ENCODE measurements at places on chromosomes 1 and 21. TPM values are rescaled to one million over a fixed set of nuclear protein-coding genes. Genes with fewer than 3 reads are reported as not detected.

GRCh38 chr1:215958841-215959240 lies 391.7 kb downstream of the KCTD3 start:
- DNase-seq, result no peak

DNA sequence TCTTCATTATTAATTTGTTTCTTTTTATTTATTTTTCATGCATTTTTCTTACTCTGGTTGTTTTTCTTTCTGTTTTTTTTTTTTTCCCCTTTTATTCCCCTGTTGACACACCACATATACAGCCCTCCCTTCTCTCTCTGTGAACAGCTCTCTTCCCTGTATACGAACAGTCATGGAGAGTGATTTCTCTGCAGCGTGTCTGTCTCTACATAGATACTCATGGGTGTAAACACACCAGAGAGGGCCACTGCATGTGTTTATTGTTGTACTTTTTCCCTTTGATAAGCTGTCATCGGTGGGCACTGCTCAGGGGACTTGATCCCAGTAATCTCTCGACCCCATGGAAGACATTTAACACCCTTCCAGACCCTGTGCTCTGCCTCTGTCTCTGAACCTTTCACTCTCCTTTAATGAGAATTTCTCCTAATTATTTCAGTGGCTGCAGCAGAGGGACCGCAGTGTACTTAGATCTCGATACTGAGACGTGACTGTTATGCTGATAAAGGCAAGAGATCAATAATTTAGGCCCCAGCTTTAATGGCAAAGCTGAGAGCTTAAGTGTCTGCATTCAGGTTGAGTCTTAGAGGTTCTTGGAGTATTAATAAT lies 113.1 kb downstream of the PBX1 start:
- DNase-seq, result no peak

FAAH gene
- 24.8 TPM for total RNA-seq

GRCh38 chr21:41921021-41921420 lies 32.8 kb downstream of the C2CD2 start:
- no peak for DNase-seq

TCEANC2 gene
- 5.4 TPM for total RNA-seq

DNA sequence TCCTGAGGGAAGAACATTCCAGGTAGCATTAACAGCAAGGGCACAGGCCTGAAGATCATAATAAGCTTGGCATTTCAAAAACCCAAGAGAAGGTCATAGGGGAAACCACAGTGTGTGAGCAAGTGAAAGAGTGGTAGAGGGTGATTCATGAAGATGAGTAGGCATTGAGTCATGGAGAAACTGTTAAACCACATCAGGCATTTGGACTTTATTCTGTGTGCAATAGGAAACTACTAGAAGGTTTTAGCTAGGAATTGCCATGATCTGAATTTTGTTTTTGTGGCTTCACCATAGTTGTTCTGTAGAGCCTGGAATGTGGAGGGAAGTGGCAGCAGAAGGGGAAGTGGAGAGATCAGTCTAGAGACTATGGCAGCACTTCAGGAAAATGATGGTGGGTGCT lies 359.0 kb upstream of the PTBP2 start:
- peak; percentile 95 for DNase-seq

CFAP410 gene
- total RNA-seq, result 15.3 TPM

CYYR1 gene
- total RNA-seq, result 0.12 TPM

- no peak for DNase-seq
These were observed 362.7 kb downstream of the PRDM2 start for GRCh38 chr1:14062669-14063068.

DNA sequence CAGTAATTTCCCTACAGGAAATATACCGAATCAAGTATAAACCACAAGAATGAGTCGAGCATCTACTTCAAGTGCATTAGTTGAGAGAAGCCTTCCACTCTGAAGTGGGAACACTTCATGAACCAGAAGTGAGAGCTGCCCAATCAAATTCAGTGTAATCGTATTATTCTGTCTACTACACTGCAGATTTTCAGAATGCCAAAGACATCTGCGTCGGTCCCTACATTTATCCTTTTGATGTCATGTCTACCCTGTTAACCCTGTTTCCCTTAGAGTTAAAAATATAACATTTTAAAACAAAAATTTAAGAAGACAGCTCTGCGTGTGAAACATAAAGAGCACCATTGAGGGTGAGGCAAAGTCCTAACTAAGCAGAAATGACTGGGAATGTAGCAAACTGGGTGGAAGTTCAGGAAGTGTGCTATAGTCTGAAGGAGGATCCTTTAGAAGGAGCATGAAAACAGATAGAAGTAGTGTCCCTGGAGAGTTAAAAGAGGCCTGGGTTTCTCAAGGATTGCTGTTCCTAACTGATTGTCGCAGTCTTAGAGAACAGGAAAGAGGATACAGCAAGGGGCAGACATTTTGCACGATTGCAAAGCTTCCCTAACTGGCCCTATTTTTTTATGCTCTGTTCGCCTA lies 291.2 kb downstream of the PTPRC start:
- DNase-seq, result no peak

- DNase-seq, result peak; percentile 18
These were observed 216.0 kb downstream of the DYRK1A start for GRCh38 chr21:37582590-37582989.

DNA sequence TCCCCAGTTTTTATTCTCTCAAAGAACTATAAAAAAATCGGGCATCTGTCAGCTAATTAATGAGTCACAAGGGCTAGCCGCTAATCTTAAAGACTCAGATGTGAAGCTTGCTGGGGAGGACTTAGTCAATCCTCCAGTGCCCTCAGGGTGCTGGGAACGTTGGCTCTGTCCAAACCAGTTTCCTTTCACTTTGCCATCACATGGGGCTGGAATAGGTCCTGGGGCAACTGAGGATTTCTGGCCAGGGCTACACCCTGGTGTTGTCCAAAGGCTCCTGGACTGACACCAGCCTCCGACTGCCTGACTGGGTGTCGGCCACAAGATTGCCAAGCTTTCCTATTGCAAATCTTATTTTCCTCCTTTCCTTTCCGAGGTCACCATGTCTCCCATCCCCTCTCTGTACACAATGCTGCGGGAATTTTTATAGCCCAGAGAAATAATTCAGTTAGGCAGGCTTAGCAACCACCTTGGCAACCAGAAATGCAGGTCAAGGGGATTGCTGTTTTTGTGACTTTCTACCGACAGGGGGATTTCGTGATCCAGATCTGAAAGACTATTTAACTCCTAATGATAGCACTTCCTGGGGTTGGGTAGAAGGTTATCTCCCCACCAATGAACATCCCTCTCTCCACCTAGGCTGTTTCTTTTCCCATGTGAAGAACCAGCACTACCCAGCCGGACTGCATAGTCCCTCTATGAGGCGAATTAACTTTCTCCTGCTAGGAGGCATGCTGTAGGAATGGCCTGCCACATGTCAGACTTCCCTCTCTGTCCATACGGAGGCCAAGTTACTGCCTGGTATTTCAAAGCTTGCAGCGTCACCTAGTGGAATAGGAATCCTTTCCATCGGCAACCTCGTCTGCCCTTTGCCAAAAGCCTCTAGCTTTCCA lies 29.9 kb upstream of the CTBS start:
- peak; percentile 73 for DNase-seq

- no peak for DNase-seq
These were observed 24.4 kb upstream of the SLAMF6 start for GRCh38 chr1:160547422-160547821.

WNT4 gene
- total RNA-seq, result 1.5 TPM

GRCh38 chr1:77942400-77943140 lies 36.3 kb downstream of the FUBP1 start:
- no peak for DNase-seq

DNA sequence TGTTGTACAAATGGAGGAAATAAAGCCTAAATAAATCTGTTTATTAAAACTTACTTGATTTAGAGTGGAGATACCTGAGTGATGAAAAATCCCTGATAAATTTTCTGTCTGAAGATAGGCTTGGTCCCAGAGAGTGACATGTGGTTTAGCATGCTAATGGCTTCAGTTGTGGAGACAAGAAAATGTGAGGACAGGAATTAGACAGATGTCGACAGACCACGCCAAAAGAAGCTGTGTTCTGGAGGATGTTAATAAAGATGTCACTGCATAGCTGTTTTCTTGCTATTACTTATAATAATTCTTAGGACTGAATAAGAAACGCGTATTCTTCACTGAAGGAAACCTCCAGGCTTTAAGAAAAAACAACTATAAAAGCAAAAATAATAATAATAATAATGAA lies 154.9 kb downstream of the OLFM3 start:
- DNase-seq, result no peak

DNA sequence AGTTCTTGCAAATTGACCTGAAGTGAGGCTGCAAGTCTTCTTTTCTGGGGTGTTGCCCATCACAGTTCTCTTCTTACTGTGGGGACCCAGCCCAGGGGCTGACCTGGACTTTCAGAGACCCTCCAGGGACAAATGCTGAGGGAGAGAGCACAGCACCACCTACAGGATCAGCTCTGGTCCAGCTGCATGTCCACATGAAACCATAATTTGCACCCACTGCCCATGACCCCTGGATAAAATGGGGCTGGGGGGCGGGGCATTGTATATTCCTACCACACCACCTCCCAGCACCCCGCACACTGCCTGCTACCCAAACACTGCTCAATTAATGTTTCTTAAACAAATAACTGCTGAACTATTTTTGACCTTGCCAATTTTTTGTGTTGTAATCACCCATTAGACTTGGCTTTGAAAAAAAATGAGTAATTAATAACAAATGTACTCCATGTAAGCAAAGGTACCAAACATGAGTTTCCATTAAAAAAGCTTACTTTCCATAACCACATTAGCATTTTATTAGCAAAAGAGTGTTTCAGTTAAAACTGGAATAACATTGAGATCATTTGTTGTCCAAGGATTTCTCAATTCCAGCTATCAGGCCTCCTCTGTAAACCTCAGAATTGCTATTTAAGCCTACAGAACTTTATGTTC lies 168.0 kb upstream of the RAB4A start:
- DNase-seq, result no peak

GRCh38 chr1:239858057-239858456 lies 233.6 kb upstream of the FMN2 start:
- no peak for DNase-seq

CD160 gene
- total RNA-seq, result not detected

ZMPSTE24 gene
- 39.6 TPM for total RNA-seq

LGR6 gene
- total RNA-seq, result 0.20 TPM

DNA sequence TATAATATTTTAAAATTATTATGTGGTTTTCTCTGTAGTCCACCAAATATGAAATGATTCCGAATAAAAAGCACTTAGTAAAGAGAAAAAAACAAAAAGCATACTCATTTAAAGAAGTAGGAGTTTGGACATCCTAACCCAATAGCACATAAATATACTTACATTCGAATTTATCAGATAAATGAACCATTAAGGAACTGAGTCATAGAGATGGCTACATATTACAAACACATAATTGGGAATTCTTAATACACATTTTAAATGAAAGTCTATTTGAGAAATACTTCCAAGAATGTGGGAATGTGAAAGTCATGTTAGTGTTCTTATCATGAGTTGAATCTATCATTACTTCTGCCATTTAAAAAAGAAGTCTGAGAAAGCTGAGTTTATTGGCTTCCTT lies 75.0 kb downstream of the USP24 start:
- DNase-seq, result no peak

DNA sequence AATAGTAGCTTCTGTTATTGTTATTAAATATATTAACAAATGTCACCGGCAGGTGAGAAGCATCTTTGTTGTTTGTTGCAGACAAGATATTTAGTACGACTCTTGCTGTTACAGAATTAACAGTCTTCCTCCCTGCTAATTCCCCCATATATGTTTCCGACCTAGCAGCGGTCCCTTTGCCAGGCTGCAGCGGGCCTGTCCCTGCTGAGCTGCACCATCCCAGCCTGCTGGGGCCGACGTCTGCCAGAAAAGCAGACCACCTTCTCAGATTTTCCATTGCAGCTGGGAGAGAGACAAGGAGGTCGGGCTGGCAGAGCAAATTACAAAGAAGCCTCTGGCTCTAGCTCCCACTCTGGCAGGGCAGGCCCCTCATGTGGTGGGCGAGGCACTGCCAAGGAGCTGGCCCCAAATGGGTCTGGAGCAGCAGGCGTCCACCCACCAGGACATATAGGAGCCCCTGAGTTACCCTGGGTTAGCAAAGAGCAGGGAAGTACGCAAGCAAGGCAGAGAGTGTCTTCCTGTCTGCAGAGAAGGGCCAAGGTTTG lies 142.7 kb downstream of the FOXD2 start:
- DNase-seq, result no peak

GRCh38 chr1:179087665-179088064 lies 5.8 kb downstream of the TOR3A start:
- DNase-seq, result no peak

DNA sequence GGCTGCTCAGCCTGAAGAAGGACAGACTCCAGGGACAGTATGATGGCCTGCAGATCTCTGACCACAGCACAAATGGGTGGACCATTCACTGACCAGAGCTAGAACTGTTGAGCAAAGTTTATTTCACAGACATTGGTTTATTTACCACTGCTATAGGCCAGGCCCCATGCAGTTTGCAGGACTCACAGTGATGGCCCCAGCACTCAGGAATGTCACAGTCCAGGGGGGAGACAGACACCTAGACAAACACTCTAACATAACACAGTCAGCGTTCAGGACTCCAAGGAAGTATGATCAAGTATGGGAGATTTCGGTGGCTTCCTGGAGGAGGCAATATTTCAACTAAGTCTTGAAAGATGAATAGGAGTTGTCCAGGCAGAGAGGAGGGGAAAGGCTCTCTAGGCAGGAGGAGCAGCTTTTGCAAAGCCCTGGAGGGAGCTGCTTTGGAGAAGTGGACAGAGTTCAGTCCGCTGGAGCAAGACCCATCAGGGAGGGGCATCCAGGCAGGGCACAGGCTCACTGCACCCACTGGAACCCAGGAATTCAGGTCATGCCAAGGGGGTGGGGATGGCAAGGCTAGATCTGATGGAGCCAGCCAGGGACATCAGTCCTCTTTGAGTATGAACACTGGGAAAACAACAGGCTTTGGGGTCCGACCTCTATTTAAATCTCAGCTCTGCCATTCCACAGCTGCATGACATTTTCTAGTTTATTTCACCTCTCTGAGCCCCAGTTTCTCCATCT lies 454.3 kb downstream of the MATN1 start:
- DNase-seq, result no peak

DNA sequence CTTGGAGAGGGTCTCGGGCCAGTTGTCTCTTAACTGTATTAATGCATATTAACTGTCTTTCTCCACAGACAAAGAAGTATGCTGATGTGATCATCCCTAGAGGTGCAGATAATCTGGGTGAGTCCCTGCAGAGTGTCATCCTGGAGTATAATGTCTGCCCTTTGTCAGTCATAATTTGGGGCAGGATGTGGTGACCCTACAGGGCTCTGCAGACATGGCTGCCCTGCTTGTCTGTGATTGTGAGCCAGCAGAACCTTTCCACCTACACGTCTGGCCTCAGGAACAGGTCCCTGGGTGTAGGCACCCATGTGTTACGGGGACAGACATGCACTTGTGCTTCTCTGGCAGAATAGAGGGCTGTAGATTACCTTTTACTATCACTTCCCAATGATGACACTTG lies 78.4 kb downstream of the UCK2 start:
- no peak for DNase-seq

DNA sequence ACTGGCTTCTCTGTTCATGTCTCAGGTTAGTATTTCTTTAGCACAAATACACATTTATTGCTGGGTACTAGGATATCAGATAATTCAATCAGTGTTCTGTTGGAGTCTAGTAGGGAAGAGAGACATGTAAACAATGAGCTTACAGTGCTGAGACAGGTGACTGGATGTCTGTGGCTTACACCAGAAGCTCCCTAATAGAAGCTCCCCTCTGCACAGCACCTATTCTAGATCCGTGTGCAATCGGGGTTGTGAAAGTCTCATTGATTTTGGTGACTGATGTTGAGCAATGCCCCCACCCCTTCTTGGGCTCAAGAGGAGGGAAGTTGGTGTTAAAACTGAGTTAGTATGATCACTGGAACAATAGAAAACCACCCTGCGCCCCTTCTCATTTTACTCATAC lies 279.2 kb downstream of the RPS6KC1 start:
- DNase-seq, result no peak

HSD3B2 gene
- 1.4 TPM for total RNA-seq

GRCh38 chr1:39177706-39178105 lies 26.8 kb upstream of the MACF1 start:
- DNase-seq, result no peak

All from HCT116 (cell line).